Muscle of leg (tissue), 16 donors: ENCODE measurements at places on chromosomes 1 and 21.

DNA sequence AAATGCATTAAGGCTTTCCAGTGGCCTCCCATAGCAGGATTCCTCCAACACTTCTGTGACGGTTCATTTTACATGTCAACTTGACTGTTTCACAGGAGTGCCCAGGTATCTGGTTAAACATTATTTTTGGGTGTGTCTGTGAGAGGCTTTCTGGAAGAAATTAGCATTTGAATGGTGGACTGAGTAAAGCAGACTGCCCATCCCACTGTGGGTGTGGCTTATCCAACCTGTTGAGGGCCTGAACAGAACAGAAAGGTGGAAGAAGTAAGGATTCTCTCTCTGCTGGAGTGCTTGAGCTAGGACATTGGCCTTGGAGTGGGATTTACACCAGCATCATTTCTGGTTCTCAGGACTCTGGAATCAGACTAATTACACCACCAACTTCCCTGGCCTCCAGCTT is 85.6 kb downstream of the RGS7 start:
- DNase-seq = no peak

DNA sequence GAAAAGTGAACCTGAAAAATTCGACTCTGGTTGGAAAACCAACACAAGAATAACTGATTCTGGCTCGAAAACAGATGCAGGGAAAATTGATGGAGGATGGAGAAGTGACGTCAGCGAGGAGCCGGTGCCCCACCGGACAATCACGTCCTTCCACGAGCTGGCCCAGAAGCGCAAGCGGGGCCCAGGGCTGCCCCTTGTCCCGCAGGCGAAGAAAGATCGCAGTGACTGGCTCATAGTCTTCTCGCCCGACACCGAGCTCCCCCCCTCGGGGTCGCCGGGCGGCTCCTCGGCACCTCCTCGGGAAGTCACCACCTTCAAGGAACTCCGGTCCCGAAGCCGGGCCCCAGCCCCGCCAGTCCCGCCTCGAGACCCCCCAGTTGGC is 1.9 kb downstream of the RUSC1 start:
- DNase-seq = peak; percentile 55

DNA sequence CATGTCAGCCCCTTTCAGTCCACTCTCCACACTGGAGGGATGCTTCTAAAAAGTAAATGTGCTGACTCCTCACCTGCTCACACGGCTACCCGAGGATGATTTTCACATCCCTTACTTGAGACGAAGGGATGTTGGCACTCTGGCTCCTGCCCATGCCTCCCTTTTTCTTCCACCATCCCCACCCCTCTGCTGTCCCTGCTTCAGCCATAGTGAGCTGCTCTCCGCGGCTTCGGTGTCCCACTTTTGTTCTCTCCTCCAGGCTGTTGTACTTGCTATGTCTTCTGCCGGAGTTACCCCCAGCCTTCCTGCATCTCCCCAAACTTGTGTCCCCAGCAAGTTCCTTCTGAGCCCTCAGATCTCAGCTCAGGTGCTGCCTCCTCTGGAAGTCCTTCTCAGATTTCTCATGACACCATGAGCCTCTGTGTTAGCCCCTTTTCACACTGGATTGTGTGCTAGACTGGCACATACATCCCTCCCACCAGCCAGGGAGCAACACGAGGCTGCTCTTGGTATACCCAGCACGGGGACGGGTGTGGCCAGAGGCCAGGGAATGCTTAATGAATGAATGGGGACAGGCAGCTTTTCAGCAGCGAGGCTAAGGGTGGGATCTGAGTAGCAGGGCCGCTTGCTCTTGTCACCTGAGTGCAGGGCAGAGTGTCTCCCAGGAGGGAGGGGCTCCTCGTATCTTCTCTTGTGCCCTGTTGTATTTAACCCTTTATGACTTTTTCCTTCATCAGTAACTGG is 1.3 kb downstream of the ACOT11 start:
- DNase-seq = no peak

DNA sequence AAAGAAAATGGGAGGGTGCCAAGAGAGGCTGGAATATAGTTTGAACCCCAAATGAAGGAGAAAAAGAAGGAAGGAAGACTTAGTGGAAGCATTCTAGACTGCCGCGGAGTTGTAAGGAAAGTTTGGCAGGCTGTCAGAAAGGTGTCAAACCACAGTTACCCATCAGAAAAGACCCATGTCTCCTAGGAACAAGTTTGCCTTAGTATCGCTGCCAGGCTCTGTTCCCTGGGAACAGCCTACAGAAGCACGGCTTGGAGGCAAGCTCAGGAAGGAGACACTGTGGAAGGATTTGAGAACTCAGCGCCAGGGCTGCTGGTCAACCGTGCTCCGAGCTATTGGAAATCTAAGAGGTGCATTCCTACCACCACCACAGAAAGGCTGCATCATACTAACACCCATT is 197.4 kb downstream of the RRAGC start:
- no peak for DNase-seq

GRCh38 chr1:57142999-57143398 is 177.2 kb upstream of the C8B start:
- DNase-seq = no peak

- peak; percentile 91 for DNase-seq
These were observed 134.6 kb upstream of the ADAMTS5 start for GRCh38 chr21:27101523-27101922.

- no peak for DNase-seq
These were observed 53.4 kb downstream of the RGS2 start for GRCh38 chr1:192862271-192862670.

GRCh38 chr1:210372491-210372890 is 43.8 kb downstream of the HHAT start:
- DNase-seq = no peak

- peak; percentile 86 for DNase-seq
These were observed 86.2 kb downstream of the NGF start for GRCh38 chr1:115251856-115252255.

DNA sequence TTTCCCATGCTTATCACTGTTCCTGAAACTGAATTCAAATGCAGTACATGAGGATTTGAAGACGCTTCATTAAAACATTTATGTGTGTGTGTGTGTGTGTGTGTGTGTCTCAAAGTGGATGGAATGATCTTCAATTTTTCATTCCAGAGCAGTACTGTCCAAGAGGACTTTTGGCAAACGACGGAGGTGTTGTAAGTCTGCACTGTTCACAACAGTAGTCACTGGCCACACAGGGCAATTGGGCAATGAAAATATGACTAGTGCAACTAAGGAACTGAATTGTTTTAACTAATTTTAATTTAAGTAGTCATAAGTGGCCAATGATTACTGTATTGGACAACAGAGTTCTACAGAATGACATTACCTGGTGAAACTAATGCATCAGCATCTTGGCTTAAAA is 5.0 kb downstream of the TAF5L start:
- no peak for DNase-seq

GRCh38 chr1:172746091-172746949 is 87.4 kb downstream of the FASLG start:
- DNase-seq = peak; percentile 80

DNA sequence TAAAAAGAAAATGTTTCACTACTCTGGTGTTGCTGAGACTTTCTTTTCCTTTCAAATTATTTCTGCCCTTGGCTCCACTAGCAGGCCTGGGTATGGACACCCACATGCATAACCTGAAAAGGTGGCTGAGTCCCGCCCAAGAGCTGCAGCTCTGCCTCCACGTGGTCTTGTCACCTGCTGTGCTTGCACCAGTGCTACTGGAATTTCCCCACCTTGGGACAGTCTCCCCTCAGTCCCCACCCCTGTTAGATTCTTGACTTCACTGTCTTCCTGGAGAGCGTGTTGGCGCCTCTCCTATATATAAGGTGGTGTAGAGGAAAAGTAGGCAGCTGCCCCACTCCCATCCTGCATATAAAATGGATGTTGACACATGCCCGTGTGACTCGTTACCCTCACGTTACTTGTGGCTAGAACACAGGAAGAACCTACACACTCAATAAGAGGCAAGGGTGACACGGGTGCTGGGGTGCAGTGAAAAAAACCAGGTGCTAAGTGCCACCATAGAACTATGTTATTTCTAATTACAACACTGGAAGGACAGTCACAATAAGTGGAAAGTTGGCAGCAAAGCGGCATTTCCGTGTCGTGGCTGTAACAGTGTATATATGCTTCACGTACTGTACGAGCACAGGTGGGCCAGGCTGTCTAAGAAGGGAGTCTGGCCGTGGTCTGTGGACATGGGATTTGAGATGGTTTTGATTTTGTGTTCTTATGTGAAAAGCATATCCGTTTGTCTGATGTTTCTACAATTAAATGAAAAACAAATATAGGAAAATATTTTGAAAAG is 61.0 kb downstream of the POFUT2 start:
- DNase-seq = no peak

DNA sequence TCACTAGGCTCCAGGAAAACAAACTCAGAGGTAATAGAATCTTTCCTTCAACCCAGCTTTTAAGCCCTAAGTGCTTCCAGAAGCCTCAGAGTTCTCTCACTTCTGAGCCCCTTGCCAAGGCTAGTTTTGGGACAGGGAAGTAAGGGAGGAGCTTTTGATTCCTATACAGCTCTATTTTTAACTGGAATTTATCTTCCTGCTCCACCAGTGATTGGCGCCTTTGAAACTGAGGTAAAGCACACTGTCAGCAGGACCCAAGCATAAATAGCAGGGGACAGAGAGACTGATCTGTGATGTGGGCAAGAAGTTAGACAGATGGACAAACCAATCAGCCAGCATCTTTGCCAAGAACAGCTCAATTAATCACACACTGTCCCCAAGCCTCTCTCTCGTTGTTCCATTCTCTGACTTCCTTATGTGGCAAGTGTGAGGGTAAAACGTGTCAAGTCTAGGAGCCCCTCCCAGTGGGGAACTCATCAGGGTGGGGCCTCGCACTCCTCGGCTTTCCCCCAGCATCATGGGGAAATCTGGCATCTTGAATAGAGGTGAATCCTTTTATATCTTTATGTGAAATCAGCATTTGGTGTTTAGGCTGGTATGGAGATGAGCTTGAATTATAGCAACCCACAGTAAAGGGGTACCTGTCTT is 40.2 kb upstream of the MPZL1 start:
- peak; percentile 93 for DNase-seq

DNA sequence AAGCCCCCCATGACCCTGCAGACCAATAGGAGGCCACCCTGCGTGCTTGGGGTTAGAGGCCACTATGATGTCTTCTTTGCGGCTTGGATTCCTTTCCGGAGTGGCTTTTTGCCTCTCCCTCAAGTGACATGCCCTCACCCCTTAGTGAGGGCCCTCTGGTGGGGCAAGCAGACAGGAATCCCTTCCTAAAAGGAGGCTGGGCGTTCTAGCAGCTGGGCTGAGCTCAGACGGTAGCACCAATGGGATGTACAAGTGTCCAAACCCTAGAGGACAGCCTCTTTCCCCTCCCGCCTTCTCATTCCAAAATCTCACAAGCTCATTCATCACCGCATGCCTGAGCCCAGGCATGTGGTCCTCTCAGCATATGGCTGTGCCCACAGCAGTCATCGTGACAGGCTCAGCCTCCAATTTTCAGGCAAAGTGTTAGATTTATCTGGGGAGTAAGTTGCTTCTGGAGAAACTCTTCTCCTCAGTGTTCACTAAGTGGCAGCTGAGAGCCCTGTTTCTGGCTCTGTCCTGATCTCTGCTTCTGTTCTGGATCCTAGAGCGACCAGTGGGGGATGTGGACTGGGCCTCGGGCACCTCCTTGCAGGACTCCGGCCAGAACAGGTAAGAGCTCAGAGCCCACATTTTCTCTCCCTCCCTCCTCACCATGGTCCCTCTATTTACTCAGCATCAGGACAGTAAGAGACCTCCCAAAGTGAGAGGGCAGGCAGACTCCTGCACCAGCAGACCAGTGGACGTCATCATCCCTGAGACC is 4.8 kb downstream of the KIAA1614 start:
- peak; percentile 62 for DNase-seq

DNA sequence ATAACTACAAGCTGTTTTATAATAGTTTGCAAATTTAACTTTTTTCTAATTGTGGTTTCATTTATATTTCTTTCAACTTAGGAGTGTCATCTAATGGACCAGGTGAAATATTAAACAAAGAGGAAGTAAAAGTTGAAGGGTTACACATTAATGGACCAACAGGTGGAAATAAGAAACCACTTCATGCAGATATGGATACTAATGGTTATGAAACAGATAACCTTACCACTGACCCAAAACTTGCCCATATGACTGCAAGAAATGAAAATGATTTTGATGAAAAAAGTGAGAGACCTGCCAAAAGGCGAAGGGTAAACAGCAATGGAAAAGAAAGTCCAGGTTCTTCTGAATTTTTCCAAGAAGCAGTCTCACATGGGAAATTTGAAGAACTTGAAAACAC is 59.7 kb downstream of the MIER1 start:
- no peak for DNase-seq
